G401 (cell line): ENCODE measurements at places on chromosomes 3 and 15.
A peak's percentile ranks its signal among the peaks of the same experiment; 100 is the strongest.

DNA sequence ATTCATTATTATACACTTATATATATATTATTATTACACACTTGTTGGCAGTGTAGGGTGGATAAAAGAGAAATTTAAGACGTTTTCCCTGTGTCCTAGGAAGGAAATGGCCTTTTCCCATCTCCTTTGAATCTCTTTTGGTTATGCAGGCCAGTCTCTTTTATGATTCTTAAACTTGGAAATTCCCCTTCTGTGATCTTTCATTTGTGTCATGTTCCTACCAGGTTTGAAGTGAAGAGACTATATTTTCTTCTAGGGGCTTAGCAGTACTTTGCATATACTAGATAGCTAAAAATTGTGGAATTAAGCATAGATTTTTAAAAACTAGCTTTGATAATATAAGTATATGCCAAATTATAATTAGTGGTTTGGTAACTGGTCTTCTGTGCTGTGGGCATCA lies 58.5 kb downstream of the BBX start:
- no peak for DNase-seq

- DNase-seq, result no peak
Measured at GRCh38 chr3:197353867-197354567, 55.6 kb upstream of the DLG1 start.

DNA sequence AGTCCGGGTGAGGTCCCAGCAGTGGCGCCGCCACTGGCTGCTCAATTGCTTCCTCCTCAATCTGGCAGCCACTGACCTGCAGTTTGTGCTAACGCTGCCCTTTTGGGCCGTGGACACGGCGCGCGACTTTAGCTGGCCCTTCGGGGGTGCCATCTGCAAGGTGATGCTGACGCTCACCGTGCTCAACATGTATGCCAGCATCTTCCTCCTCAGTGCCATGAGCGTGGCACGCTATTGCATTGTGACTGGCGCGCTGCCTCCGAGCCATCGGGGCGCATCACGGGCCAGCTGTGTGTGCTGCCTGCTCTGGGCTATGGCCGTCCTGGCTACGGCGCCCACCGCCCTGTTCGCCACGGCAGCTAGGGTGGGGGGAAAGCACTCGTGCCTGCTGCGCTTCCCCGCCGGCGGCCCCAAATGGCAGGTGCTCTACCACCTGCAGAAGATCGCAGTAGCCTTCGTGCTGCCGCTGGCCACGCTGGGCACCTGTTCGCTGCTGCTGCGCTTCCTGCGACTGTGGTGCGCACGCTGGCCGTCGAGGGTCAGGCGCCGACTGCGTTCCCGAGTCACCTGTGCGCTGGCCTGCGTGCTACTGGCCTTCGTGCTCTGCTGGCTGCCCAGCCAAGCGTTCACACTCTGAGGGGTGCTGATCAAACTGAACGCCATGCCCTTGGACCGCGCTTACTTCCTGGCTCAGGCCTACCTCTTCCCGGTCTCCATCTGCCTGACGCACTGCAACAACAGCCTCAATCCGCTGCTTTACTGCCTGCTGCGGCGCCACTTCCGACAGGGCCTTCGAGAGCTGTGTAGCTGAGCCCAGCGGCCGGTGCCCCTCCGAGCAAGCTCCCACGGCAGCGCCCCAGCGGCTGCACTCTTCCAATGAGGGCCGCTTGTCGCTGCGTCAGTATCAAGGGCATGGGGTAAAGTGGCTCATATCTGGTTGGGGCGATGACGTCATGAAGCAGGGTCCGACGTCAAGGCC lies 20.3 kb upstream of the ADAMTS7 start:
- DNase-seq, result no peak

DNA sequence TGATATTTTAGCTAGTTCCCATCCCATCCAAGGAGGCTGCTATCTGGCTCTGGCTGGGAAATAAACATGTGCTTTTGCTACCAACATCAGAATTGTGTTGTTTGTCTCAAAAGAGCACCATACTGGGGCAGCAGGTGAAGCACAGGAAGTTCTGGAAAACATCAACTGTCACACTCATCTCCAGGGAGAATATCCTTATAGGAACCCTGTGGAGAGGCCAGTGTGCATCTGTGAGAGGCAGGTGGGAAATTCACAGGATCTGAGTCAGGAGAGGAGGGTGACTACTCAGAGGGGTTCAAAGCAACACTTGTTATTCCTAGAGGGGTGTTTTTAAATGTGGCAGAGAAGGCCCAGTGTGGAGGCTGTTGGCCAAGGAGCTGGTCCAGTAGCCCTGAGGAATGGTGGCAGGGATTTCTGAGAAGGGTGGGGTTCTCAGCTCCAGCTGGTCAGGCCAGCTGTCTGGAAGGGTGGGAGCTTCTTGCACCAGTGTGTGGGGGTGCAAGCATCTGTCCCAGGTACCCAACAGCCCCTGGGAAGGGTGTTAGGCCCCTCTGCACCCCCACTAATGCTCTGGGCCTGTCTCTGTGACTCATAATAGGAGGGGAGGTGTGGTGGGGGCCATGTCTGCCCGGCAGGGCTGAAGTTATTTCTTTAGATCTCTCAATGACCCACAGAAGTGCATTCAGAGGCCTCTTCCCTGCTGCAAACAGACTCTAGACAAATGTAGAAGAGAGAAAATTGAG lies 28.7 kb downstream of the RPSA start:
- no peak for DNase-seq

GRCh38 chr3:11513817-11514135 lies 129.9 kb downstream of the VGLL4 start:
- DNase-seq, result no peak

GRCh38 chr15:42111924-42112323 lies 17.6 kb upstream of the PLA2G4D start:
- no peak for DNase-seq

DNA sequence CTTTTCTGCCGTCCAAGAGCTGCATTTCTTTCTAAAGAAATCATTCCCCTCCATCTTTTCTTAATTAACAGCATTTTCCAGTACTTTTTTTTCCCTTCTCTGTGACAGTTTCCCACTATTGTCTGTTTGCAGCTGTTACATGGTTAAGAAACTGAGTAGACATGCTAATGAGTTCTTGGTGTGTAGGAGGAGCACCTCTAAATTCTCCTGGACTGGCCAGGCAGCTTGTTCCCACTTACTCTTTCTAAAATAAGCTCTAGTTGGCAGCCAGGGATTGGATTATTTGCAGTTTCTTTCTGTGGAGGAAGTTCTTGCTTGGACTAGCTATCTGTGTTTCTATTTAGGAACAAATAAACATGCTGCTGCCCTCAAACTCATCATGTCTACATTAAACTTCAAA lies 235.1 kb upstream of the GAP43 start:
- DNase-seq, result no peak

DNA sequence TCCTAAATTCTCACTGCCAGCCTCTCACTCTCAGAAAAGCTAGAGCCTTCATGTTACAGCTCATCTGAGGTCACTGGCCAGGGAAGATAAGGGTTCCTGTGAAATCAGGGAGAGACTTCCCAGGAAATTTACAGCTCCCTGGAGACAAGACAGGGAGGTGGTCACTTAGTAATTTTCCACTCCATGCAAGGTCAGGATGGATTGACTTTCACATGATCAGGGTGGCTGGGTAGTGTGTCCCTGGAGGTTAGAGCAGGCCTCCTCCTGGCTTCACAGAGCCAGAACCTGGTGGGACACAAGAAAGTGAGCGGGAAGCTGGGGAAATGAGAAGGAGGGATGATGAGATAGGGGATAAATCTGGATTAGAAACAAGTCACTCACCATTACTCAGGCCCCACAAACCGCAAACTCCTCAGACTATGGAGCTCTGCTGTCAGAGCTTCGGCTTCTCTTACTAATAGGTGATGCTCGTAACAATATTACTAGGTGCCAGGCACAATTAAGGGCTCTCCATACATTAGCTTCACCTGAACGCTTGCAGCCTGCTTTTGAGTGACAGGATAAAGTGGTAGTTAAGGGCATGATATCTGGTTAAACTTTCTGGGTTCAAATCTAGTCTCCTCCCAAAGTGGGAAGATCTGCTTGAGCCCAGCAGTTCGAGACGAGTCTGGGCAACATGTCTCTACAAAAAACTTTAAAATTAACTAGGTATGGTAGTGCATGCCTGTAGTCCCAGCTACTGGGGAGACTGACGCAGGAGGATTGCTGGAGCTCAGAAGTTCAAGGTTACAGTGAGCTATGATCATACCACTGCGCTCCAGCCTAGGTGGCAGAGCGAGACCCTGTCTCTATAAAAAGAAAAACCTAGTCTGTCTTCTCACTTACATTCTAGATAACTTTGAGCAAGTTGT lies 24.9 kb downstream of the DUOX2 start:
- DNase-seq, result no peak

DNA sequence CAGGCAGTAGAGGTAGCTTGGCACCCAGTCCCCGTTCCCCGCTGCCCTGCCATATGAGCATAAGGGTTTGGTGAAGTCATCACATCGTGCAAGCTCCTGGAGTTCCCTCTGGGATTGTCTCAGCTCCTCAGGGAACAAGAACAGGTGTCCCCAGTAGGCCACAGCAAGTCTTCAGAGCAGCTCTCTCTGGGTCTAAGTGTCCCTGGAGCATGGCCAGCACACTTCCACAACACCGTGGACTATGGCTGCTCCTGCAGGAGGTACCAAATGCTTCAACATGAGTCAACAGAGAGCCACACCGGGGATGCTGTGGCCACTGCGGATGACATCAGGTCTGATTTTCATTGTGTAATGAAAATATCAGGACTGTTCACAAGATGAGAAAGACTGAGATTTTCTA lies 23.1 kb downstream of the ABHD6 start:
- DNase-seq, result peak; percentile 86

- peak; percentile 50 for DNase-seq
Measured at GRCh38 chr3:152436707-152437590, 168.2 kb downstream of the MBNL1 start.

GRCh38 chr15:67543348-67543718 lies 830 bp downstream of the MAP2K5 start:
- DNase-seq, result peak; percentile 48

DNA sequence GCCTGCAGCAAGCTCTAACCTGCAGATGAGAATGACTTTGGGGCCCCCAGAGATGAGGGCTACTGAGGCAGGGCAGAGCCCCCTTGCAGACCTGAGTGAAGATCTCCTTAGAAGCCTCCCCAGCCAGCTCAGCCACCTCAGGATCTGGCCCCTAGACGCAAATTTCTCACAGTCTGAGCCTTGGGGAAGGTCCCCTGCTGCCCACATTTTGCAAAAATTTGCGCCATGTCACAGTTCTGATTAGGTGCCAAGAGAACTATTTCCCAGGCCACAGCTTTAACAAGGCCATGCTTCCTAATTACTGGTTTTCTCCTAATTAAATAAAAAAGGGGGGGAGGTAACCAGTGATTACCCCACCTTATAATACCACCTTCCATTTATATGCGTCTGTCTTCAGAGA lies 81.0 kb upstream of the HES1 start:
- no peak for DNase-seq

DNA sequence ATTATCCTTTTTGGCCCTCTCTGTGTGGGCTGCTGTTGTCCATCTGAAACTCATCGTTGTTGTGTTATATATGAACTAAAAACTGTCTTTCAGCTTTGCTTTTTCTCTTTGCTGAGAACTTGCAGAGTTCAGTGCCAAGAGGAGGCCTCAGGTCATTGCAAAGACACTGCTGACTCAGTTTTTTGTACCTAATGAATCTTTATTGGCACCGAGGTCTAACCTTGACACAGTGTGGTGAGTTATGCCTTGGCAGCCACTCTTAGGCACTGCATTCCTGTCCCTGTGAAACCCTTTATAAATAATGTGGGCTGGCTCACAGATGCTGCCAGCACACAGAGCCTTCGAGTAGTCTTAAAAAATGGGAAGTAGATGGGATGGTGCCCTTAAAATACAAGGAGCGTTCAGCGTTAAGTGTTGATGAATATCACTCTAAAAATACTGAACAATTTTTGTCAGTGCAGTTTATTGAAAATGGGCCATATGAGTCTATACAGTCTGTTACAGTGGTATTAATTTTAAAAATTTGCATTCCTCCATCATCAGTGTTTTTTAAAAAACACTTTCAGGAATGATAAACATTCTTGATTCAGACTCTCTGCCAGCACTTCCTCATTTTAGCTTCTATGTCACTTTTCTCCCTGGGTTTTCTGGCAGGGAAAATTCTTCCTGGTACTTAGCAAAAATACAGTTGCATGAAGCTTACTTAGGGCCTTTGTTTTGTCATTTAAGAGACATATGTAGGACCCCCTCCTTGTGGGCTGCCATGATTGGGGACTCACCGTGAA lies 234.1 kb downstream of the CACNA2D3 start:
- no peak for DNase-seq

- DNase-seq, result no peak
Measured at GRCh38 chr15:64581408-64581761, 121.0 kb downstream of the ZNF609 start.

DNA sequence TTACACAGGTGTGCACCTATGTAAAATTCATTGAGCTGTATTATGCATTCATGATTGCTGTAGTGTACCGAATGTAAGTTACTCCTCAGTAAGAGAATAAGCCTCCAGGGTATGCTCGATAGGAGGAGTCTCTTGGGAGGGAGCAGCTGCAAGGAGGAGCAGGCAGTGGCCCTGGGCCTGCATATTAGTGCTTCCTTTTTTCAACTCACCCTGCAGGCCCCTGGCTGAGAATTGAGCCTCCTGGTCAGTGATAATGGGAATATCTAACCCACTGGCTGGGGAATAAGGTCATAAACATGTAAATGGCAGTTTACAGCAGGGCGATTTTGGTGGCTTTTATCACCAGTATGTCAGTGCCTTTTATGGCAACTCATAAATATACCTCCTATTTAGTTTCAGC lies 21.7 kb upstream of the SFMBT1 start:
- DNase-seq, result no peak

DNA sequence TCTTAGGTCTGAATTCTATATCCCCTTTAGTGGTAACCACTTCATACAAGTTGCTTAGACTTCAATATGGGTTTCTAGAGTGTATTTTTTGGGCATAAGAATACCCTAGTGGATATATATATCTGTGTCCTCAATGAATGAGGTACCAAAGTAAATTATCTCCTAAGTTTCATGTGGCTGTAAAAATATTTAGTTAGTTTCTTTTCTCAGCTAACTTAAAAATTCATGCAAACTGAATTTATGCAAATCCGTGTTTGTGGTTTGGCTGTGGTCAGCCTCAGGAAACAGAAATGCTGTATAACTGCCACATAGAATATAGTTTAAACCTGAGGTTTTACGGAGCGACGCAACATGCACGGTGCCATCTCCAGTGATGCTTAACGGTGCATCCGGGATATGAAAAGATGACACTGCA lies 80.3 kb downstream of the PEX5L start:
- no peak for DNase-seq

GRCh38 chr3:11146773-11147660 lies 7.3 kb upstream of the HRH1 start:
- DNase-seq, result no peak

- DNase-seq, result peak; percentile 46
Measured at GRCh38 chr3:49006408-49007067, 653 bp upstream of the WDR6 start.

DNA sequence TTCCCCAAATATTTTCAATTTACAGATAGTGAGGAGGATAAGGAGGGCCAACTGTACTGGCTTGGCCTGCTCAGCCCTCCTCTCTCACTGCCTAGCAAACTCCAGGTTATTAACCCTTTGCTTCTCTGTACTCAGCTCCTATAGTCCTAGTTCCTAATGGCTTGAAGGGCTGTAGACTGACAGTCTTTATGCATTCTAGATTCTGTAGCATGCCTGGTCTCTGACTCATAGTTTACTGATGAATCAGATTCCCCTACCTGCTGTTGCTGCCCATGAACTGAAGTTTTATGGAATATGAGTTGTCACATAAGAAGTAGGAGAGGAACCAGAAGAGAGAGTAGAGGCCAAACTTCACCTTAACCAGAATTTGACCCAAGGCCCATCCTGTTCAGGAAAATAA lies 27.1 kb upstream of the MAP3K13 start:
- DNase-seq, result no peak

GRCh38 chr3:47612178-47612577 lies 33.5 kb upstream of the CSPG5 start:
- DNase-seq, result peak; percentile 95
